ENCODE measurements at places on chromosomes 2 and 18.

GRCh38 chr2:240983996-240984498 is 14.4 kb upstream of the SNED1 start:
- DNase-seq, result no peak

DNA sequence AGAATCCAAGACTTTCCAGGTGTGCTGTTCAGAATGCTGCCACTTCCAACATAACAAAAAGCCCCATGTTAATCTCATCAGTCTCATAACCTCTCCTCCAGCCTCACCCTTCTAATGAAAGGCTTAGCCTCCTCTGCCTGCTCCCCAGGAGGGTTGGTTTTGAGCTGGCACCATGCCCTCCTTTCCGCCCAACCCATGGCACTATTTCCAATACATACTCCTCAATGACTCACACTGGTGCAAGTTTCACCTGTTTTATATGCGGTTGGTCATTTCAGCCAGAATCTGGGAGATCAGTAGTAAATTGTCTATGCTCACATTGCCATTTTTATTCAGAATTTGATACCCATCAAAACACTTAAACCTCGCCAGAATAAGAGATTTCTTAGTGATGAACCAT is 157.6 kb upstream of the NRP2 start:
- no peak for DNase-seq

GRCh38 chr2:62489162-62489561 is 16.8 kb downstream of the TMEM17 start:
- DNase-seq, result no peak

GRCh38 chr2:46339200-46339599 is 42.0 kb downstream of the EPAS1 start:
- no peak for DNase-seq

GRCh38 chr2:64212801-64213321 is 68.6 kb upstream of the PELI1 start:
- peak; percentile 41 for DNase-seq

GRCh38 chr2:20880221-20880771 is 57.4 kb upstream of the LDAH start:
- no peak for DNase-seq

Measured in hepatocyte (in vitro differentiated cells).